Fibroblast of lung (primary cell): ENCODE measurements at places on chromosomes 16 and 17.

- no peak for DNase-seq
Measured at GRCh38 chr17:246851-247421, 65.5 kb upstream of the DOC2B start.

GRCh38 chr17:68539548-68540467 lies 27.6 kb downstream of the PRKAR1A start:
- no peak for DNase-seq

- DNase-seq, result no peak
Measured at GRCh38 chr16:72142476-72142875, 29.5 kb downstream of the PMFBP1 start.

DNA sequence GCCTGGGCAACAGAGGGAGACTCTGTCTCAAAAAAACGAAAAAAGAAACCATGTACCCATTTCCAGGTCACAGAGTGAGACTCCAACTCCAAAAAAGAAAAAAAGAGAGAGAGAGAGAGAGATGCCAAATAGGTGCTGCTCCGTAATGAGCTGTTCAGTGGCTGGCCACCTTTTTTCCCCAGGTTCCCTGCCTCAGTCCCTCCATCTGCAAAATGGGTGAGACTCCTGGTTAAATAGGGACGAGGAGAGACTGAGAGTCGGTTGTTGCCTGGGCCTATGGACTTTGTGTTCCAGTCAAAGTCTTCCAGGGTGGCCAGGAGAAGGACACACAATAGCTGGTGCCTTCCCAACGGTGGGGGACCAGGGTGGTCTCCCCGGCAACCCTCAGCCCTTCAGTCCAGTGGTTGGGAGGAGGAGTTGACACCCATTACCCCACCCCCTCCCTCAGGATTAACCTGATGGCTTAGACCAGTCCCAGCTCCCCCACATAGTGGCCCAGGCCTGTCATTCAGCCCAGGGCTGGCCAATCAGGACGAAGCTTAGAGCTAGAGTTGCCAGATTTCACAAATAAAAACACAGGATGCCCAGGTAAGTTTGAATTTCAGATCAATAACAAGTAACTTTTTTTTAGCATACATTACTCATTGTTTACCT lies 258.2 kb downstream of the PARN start:
- DNase-seq, result no peak

- no peak for DNase-seq
Measured at GRCh38 chr16:23726710-23727109, 13.7 kb upstream of the ERN2 start.

GRCh38 chr16:72938795-72939164 lies 109.1 kb downstream of the ZFHX3 start:
- peak; percentile 94 for DNase-seq

DNA sequence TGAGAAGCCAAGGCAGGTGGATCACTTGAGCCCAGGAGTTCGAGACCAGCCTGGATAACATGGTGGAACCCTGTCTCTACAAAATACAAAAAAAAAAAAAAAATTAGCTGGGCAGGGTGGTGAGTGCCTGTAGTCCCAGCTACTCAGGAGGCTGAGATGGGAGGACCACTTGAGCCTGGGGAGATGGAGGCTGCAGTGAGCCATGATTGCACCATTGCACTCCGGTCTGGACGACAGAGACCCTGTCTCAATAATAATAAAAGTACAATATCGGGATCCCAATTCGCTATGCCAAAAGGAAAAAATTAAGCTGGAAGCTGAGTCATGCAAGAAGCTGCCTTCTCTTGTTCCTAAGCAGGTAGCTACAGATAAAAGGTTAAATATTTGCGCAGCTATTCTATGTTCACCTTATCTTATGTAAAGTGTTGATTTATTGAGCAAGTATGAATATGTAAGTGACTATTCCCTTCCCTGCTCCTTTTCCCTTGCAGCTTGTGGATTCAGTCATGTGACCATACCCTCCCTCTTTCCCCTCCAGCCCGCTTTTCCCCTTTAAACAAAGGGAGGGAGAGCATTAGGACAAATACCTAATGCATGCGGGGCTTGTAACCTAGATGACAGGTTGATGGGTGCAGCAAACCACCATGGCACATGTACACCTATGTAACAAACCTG lies 112.0 kb downstream of the LITAF start:
- DNase-seq, result no peak

GRCh38 chr17:75645889-75646637 lies 12.8 kb downstream of the SMIM5 start:
- no peak for DNase-seq

- DNase-seq, result peak; percentile 86
Measured at GRCh38 chr17:74430706-74431567, 951 bp upstream of the GPRC5C start.

GRCh38 chr17:81727324-81728031 lies 15.4 kb downstream of the SLC25A10 start:
- DNase-seq, result no peak

DNA sequence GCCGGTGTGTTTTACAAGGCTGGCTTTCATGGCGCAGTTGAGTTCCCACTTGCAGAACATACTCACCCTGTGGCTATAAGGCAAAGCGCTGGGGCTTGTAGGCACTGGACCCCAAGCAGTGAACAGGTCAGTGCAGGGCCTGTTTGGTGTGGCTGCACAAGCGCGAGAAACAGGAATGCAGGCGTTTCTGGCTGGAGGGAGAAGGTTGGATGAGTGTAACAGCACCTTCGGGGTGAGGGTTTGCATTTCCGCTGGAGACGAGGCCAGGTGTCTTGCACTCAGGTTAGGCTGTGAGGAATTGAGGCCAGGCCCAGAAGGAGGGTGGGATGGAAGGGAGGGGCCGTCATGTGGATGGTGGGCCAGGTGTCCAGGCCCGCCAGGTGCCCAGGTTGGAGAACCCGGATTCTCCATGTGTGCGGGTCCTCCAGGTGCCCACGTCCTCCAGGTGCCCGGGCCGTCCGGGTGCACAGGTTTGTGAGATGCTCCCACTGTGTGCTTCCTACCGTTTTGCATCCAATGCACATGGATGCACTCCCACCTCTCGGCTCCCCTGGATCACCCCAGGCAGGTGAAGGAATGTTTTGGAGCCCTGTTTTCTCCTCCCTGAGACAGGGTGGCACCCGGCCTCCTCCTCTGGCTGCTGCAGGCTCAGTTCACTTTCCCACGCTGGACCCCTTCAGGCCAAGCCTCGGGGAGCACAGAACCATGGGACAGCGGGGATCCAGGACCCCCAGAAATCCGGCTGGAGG lies 46.0 kb downstream of the SLC7A5 start:
- DNase-seq, result no peak

DNA sequence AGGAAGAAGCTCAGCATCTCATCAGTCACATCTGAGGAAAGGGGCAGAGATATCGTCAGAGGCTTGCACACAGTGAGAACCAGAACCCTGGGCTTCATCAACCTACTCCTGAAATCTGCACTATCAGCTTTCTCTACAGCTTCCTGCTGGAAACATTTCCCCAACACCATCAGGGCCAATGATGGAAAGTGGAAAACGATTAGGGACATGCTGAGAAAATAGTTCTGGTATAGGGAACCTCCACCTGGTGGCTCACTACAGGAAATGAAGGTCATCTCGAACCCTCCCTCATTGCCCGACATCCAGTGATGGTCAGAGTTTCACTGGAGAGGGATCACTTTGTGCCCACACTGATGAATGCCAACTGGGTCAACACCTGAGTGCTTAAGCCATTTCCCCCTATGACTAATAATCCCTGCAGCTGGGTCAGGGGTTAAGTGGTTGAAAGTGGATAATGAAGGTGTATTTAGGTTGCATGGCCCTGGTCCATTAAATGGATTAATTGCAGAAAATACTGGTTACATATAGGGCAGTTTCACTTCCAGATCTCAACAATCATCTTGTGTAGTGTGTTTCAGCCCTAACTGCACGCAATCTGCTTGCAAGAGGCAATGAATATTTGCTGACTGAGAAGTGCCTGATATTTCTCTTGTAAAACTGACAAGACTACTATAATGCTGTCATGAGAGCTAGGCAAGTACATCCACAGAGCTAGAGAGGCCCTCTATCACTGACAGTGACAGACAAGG lies 43.1 kb upstream of the GSG1L start:
- DNase-seq, result no peak

DNA sequence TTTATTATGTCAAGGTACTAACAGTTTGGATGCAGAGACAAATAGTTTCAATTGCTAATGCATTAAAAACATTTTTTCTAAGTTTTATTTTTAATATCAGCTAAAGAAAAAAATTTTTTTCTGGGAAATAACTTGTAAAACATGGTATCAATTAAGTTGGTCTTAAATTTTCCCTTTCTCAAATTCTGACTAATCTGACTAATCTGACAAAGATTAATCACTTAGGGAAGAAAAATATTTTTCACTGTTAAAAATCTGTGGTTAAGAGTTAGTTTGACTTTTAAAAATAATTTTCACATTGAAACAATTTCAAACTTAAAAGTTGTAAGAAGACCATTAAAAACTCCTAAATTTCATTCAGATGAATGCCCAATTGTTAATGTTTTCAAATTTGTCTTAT lies 74.6 kb downstream of the MYO1D start:
- no peak for DNase-seq

- no peak for DNase-seq
Measured at GRCh38 chr17:56471696-56472095, 121.8 kb upstream of the NOG start.

GRCh38 chr16:85134076-85134788 lies 22.0 kb upstream of the CIBAR2 start:
- no peak for DNase-seq

DNA sequence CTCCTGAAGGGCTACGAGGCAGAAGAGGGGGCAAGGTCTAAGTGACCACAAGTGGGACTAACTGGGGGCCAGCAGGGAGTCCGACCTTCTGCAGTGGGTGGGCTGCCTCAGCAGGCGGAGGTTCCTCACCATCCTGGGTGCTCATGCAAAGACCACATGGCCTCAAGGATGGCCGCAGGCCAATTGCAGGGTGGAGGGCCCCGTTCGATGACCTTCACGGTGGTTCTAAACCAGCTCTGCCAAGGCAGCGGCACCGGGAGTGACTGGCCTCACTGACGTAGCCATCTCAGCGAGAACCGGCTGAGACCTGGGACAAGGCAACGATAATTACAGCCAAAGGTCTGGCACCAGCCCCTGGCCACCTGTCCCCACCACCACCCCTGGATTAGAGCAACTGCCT lies 5.7 kb downstream of the SMIM5 start:
- DNase-seq, result no peak

- DNase-seq, result no peak
Measured at GRCh38 chr16:76373998-76374397, 96.8 kb downstream of the CNTNAP4 start.

DNA sequence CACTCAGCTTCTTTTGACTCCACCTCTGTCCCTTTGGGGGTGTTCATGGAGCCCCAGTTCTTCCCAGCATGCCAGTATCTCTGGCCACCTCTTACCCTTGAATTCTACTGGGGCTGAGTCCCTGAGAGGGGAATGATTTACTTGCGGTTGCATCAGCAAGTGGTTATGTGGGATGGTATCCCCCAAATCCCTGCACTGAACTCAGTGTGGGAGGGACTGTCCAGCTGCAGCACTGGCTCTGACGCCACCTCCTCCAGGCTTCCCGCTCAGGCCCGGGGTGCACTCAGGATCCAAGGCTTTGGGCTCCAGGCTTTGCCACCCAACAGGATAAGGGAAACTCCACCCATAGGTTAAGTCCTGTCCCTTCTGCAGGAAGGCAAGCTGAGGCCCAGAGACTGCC lies 21.1 kb upstream of the BRD7 start:
- no peak for DNase-seq

GRCh38 chr16:86391984-86392383 lies 118.3 kb upstream of the FOXF1 start:
- DNase-seq, result peak; percentile 84

GRCh38 chr16:3022208-3022683 lies 1.5 kb downstream of the HCFC1R1 start:
- peak; percentile 93 for DNase-seq

DNA sequence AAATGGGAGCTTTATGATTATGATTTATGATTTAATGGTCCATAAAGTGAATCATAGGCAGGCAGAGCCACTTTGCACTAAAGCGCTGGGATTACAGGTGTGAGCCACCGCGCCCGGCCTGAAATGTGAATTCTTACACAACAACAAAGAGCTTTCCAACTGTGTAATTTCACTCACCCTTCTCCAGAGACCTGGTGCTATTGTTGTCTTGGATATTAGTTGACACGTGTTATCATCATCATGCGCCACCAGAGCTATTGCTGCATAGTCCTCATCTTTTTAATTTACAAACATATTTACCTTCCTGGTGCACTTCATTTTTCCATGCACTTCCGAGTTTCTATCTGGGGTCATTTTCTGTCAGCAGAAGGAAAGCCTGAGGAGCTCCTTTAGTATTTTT lies 4.8 kb upstream of the UTS2R start:
- no peak for DNase-seq

DNA sequence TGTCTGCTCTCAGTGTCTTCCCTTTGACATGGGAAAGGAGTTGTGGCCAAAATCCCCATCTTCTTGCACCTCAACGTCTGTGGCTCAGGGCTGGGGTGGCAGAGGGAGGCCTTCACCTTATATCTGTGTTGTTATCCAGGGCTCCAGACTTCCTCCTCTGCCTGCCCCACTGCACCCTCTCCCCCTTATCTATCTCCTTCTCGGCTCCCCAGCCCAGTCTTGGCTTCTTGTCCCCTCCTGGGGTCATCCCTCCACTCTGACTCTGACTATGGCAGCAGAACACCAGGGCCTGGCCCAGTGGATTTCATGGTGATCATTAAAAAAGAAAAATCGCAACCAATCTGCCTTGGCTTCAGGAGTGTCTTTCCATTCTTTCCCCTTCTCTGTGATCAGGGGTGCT lies 918 bp upstream of the MRM1 start:
- no peak for DNase-seq

DNA sequence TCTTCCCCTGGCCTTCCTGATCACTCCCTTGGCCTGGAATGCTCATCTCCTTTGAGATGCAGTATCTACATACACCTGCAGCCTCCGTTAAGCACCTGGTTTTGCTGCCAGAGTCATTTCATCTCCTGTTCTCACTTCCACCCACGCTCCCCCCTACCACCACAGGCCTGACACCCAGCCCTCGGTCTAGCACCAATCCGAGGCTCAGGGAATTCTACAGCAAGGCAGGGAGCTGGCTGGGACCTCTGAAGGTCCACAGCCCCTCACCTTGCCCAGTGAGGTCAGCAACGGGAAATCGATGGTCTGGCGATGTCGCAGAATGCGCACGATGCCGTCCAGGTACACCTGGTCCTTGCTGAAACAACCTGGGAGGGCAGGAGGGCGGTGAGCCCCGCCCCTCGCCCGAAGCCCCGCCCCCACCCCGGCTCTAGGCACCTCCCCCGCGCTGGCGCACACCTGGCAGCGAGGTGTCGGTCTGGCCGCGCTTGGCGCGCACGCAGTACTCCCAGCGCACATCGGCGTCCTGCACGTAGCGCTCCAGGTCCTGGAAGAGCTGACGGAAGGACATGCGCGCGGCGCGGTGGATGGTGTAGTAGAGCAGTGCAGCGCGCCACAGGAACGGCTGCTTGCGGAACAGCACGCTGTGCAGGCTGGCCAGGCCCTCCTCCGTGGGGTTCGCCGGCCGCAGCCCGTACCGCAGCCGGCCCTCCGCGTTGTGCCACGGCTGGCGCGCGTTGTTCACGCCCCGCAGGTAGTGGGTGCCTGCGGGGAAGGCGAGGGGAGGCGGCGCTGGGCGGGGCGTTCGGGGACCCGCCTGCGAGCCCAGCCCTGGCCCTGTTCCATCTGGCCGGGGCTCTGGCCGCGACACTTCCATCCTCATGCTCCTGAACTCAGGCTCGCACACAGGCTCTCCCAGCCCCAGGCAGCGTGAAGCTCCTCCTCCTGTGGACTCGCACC lies 5.7 kb downstream of the MATCAP1 start:
- DNase-seq, result peak; percentile 52

GRCh38 chr17:73960469-73960868 lies 243.0 kb upstream of the RPL38 start:
- DNase-seq, result no peak

- DNase-seq, result no peak
Measured at GRCh38 chr16:88655733-88656281, 5.0 kb upstream of the CYBA start.

GRCh38 chr17:82598256-82599119 lies 49.8 kb downstream of the WDR45B start:
- peak; percentile 60 for DNase-seq
